ENCODE measurements at places on chromosomes 4 and X.

DNA sequence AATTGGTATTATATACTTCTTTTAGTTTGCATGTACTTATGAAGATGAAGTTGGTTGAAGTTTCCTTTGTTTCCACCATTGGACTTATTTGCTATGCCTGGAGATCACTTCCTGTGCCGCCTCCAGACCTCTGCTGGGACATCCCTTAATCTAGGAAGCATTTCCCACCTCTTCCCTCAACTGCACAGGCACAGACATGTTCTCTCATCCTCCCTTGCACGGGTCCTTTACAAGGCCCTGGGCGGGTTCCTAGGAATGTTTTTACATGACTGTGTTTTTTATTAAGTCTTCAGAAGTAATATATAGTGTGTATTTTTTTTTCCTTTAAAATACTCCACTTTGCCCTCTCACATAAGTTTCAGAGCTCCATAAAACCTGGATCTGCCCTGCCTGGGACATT, 51.0 kb downstream of the TMEM131L start:
- DNase-seq: no peak

- DNase-seq: no peak
Measured at GRCh38 chrX:18160369-18160768, 60.3 kb downstream of the BEND2 start.

- no peak for DNase-seq
Measured at GRCh38 chrX:30900227-30900626, 11.2 kb upstream of the TAB3 start.

- DNase-seq: no peak
Measured at GRCh38 chrX:9191392-9191791, 157.5 kb upstream of the FAM9B start.

GRCh38 chrX:118521435-118521834, 25.8 kb downstream of the DOCK11 start:
- DNase-seq: no peak

GRCh38 chrX:45806410-45807121, 605.9 kb upstream of the DIPK2B start:
- no peak for DNase-seq

GRCh38 chr4:58644549-58644948, 1534.4 kb upstream of the IGFBP7 start:
- no peak for DNase-seq

DNA sequence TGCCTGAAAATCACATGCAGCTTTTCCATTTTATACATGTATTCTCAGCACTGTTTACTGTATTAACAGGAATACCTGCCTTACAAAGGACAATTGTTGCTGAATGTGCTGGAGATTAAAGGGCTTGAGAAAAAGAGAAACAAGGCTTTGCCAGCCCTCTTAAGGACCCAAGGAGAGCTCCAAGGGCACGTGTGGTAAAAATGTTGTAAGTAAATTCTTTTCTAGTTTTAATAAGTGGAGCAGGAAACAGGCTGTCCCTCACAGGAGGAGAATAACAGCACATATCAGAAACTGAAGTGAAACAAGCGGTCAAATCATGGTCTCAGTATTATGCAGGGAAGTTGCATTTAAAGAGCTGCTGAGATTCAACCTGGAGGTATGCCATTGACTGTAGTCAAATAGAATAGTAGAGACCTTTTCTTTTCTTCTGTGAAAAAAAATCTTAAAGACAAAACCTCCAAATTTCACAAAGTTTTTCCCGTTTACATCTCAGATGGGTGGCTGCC, 18.5 kb downstream of the IGFBP7 start:
- no peak for DNase-seq

GRCh38 chrX:15834827-15835595, 19.6 kb downstream of the AP1S2 start:
- no peak for DNase-seq

- DNase-seq: no peak
Measured at GRCh38 chr4:47617607-47618006, 132.5 kb downstream of the ATP10D start.

- no peak for DNase-seq
Measured at GRCh38 chr4:53902786-53903185, 161.6 kb downstream of the CHIC2 start.

GRCh38 chrX:78931814-78932213, 13.4 kb upstream of the P2RY10 start:
- DNase-seq: no peak

- DNase-seq: no peak
Measured at GRCh38 chrX:152588206-152588605, 49.5 kb upstream of the GABRQ start.

DNA sequence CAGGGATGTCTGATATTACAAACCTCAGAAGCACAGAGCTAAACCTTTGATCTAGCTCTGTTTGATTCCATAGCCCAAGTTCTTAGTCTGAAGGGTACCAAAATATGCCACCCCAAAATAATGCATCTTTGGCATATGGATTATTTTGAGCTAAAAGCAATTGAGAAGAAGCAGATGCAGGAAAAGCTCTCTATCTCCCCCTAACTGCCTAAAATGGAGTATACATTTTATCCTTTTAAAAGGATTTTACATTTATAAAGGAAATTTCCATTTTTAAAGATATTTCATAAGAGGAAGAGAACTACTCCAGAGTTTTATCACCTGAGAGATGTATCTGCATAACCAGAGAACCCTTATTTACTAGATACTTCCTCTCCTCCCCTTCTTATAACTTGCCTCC, 158.7 kb downstream of the ZNF674 start:
- no peak for DNase-seq

- no peak for DNase-seq
Measured at GRCh38 chr4:102104278-102104677, 241.0 kb downstream of the SLC39A8 start.

- no peak for DNase-seq
Measured at GRCh38 chrX:123222920-123223319, 38.8 kb downstream of the GRIA3 start.

- DNase-seq: peak; percentile 84
Measured at GRCh38 chr4:78057135-78057599, at the start of gene FRAS1. FRAS1 (plus strand) TSS chr4:78057323; CDS start chr4:78058010, 687 bp downstream.

GRCh38 chrX:13005661-13006473, 31.0 kb downstream of the TMSB4X start:
- DNase-seq: no peak

DNA sequence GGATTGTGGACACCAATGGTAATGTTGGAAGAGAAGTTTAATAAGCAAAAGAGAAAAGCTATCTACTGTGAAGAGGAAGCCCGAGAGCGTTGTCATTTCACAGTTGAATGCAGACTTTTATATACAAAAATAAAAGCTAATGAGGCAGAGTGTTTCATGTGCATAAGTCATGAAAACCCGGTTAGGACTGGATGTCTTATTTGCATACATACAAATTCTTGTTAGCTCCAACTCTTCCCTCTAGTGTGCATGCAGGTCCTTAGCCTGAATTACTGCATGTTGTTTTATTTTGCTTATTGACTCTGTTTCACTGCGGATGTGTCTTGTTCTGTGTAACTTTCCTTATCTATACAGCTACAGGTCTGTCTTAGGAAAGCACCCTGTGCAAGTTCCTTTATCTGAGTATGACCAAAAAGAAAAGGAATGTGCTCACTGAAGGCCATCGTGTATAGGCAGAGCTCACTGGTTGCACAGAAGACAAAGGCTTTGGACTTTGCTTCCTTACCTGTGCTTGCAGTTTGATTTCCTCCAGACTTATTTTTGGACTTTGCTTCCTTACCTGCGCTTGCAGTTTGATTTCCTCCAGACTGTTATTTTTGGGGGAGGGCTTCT, 25.1 kb upstream of the UGT2B11 start:
- no peak for DNase-seq

DNA sequence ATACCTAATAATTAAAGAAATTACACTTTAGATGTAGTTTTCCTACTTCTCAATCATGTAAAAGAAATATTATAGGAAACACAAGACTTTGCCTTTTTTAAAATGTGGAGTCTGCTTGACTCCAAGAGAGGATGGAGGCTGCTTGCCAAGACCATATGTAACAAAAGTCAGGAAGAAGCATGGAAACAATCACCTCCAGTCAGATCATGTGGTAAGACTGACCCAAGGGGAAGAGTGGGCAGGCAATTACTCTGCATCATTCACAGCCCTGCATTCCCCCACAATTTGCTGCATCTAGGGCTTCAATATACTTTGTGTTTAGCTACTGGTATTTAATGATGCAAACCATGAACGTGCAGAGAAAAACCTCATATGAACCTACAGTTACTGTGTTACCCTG, 78.0 kb upstream of the RXFP1 start:
- DNase-seq: no peak

- DNase-seq: no peak
Measured at GRCh38 chr4:4480205-4480604, 61.6 kb downstream of the STX18 start.

GRCh38 chr4:26729027-26729426, 131.6 kb upstream of the STIM2 start:
- no peak for DNase-seq

DNA sequence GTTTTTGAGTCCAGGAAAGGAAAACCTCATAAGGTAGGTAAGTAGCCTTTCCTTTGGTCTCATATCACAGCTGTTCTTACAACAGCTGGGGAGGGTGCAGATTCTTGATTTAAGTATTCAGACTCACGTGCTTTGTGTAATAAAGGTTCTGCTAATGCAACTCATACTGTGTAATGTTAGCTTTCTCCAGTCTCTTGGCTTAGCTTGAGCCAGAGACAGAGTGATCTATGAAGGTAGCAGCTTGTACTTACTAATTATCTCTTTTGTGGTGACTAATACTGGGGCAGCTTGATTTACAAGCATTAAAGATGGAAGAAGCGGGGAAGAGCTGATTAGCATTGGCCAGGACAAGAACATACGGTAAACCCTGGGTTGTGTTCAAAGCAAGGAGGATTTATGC, 80.3 kb downstream of the LNX1 start:
- no peak for DNase-seq

DNA sequence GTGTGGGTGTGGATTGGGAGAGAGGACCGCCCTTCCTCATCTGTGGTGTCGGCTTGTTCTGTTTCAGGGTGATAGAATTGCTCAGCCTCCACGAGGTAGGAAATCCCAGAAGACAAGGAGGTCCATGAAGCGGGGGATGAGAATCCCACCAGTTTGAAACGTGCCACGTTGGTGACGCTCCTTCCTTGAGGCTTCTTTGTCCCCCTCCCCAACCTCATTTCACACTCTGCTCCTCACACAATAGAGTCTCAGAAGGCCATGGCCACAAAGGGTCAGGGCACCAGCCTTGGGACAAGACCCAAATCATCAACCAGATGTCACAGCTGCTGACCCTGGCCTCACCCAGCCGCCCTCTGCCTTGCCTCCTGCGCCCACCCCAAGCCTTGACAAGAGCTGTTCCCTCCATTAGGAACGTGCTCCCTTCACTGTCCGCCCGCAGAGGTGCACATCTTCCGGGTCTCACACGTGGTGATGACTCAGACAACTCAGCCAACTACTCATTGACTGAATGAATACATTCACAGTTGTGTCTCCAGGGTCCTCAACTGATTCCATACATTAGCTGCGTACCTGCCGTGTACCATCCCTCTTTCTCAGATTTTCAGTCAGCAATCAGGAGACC, 18.3 kb downstream of the BLOC1S4 start:
- DNase-seq: peak; percentile 82

GRCh38 chrX:57647020-57647419, 33.0 kb downstream of the NLRP2B start:
- no peak for DNase-seq

GRCh38 chrX:69321006-69321655, 155.9 kb upstream of the PJA1 start:
- peak; percentile 54 for DNase-seq

- no peak for DNase-seq
Measured at GRCh38 chr4:147014946-147015345, 69.3 kb upstream of the TTC29 start.

Data from lower leg skin (tissue), 4 donors.